Fibroblast of lung (primary cell): ENCODE measurements at places on chromosomes 3 and 15. TPM values are rescaled to one million over a fixed set of nuclear protein-coding genes. Genes with fewer than 3 reads are reported as not detected.
A peak's percentile ranks its signal among the peaks of the same experiment; 100 is the strongest.

GRCh38 chr15:100115711-100116090, 226.1 kb downstream of the ADAMTS17 start:
- peak; percentile 97 for DNase-seq

DNA sequence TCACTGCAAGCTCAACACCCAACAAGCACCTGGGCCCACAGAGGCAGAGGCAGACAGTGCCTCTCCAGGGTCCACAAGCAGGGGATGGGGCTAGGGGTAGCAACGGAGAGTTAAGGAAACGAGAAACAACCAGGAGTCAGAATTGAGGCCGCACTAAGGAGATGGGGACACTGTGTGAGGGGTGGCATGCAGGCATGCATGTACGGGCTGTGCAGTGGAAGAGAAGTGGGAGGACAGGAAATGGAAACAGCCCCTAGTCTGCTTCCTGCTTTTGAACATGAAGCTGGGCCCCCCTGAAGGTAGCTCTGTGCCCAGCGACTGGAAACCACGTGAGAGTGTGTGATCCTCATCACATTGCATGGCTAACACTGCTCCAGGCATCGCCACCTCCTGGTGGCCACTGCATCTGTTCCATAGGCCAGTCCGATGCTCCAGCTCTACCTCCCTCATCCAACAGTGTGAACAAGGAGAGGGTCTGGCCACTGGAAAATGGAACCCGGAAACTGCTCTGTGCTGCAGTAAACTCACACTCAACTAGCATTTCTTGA, 44.0 kb downstream of the XXYLT1 start:
- peak; percentile 31 for DNase-seq

DNA sequence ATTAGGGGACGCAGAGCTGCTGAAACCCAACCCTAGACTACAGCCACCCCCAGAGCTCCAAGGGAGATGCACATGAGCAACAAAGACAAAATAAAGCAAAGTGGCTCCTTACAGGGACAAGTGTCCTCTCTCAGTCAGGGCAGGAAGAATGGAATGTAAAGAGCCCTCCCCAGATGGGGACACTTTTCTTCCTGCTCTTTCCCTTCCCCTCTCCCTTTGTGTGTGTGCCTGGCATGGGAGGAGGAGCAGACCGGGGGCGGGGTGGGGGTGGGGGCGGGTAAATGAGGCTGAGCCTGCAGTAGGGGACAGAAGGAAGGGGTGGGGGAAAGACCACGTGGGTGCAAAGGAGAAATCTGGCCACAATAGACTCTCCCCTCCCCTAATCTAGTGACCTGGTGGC, 37.4 kb downstream of the ACAA1 start:
- DNase-seq: no peak

GRCh38 chr15:41169781-41170180, 53.7 kb upstream of the INO80 start:
- DNase-seq: no peak

DNA sequence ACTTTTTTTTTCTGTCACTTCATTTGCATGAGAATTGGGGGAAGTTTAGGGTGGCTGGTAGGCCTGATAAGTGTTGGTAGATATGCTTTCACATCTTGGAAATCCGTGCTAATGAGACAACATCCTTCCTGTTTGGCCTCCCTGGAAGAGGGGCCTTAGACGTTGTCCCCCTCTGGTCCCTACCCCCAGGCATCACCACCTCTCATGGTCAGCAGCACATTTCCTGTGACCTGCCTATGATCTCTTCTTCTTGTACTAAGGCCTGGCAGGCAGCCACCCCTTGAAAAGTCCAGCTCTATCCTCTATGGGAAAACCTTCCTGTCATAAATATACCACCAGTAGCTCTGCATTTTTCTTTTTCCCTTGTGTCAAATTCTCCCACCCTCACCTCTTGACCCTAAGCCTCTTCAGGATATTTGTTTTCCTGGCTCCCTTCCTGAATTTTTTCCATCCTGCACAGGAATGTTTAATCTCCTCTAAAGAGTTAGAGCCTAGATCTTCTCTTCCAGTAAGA, 107.8 kb downstream of the SNRK start:
- peak; percentile 47 for DNase-seq

Gene H1-8
- not detected in 2 replicates for total RNA-seq

DNA sequence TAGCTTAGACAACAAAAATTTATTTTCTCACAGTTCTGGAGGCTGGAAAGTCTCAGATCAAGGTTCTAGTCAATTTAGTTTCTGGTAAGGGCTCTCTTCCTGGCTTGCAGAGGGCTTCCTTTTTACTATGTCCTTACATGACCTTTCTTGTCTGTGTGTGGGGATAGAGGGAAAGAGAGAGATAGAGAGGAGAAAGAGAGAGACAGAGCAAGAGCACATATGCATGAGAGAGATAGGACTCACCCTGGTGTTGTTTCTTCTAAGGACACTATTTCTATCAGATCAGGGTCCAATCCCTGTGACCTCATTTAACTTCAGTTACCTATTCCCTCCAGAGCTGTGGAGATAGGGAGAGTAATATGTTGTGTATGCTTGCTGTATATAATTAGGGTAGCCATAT, 44.9 kb upstream of the TEX9 start:
- no peak for DNase-seq

DNA sequence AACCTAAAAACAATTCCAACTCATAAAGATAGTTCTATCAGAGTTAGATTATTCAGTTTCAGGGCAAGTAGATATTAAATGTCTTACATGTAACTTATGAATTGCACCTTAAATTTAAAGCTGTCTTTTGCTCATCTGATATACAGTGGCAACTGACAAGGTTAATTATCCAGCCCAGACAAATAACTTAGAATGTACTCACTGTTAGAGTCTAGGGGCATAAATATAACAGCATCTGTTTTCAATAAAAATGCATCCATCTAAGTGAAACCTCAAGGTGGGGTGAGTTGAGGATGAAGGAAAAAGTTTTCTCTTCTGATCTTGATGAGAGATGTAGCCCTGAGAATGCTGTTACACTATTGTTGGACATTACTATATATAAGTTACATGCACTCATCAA, 112.6 kb downstream of the FBN1 start:
- no peak for DNase-seq

Gene SLC6A1
- not detected in 2 replicates for total RNA-seq

Gene HDC
- not detected in 2 replicates for total RNA-seq

GRCh38 chr3:129441782-129442181, 1.8 kb downstream of the IFT122 start:
- DNase-seq: peak; percentile 62

Gene HTR3C
- total RNA-seq: not detected in 2 replicates

DNA sequence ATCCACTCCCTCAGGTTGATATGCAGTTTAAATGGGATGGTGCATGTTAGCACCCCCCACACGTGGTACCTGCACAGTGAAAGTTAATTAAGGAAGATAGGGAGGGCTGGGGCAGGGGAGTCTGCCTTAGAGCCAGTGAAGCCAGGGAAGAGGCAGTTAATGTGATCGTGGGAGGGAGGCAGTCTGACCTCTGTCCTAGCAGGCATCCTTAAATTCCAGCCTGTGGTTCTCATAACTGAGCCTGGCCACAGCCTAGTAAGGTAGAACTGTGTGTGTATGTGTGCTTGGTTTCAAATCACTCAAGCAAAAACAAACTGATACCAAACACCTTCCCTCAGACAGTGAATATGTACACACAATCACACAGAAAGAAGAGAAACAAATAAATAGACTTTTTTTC, 319.1 kb upstream of the TLE3 start:
- DNase-seq: peak; percentile 11

DNA sequence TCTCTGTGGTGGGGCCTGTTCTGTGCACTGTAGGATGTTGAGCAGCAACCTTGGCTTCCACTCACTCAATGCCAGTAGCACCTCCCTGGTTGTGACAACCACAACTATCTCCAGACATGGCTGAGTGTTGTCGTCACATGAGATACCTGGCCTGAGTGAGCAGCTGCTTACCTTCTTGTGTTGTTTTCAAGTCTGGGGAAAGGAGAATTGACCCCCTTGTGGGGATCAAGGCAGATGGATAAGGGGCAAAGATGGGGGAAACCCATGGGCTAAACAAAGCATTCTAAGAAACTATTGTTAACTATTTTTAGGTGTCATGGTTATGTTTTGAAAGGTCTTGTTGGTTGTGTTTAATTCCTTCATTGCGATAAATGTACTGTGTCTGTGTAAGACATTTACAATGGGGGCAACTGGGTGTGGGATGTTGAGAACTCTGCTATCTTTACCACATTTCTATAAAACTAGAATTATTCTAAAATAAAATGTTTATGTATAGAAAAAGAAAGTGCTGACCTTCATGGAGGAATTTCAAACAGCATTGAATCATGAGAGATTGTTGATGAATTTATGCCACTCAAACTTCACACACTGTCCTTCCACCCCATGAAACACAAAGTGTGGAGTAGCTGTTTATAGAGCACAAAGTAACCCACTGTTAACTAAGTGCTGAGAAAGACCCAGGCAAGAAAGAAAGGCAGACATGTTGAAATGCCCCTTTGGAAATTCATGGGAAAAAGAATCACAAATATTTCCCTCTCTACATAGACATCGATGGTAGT, 48.4 kb upstream of the SPTSSB start:
- no peak for DNase-seq

Gene APOD
- total RNA-seq: 2.1 and 3.6 TPM in 2 replicates

DNA sequence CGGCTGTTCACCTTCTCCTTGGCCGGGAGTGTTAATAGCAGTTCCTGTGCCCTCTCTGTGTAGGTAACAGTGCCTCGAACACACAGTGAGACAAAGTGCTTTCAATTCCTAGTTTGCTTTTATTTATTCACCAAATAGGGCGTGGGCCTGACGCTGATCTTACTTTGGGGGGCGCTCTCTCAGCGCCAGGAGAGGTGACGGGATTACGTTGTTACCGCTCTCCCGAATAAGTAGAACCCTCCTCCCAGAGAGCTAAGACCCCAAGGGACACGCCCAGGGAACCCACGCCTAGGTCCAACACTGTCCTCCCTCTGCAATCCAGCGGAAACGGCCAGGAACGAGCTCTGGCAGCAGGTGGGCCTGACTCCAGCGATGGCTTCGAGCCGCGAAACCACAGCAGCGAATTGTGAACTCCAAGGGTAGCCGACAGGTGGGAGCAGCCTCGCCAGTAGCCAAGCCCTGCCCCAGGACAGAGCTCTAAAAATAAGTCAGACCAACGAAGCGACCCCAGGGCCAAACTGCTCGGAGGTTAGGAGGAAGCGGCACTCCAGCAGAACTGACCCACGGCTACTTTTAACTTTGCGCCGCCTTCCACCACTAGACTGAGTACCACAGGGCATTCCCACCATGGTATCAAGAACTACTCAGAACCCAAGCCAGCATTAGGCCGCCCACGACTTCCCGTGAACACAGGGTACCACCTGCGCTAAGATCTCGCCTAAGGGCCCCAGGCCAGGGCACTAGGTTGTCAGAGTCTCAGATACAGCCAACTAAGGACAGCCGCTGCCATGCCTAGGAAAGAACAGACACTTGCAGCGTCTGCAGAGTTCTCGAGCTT, 1.6 kb upstream of the SIN3A start:
- DNase-seq: peak; percentile 33

DNA sequence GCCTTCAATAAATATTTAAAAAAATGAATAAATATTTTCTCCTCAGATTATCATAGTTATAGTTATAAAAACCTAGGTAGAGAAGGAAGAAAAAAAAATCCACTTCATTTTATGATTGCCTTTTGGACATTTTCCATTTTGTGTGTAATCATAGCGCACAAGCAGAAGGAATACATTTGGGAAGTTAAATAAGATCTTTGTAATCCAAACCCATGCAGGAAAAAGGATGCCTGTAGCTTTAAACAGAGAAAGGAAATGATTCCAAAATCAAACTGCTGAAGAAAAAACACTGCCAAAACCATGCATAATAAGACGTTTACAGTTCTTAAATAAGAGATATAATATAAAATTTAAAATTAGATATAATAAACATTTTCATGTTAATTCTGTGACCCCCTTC, 7.4 kb upstream of the CCDC54 start:
- DNase-seq: no peak
